ENCODE measurements at places on chromosomes 3 and 15.
A peak's percentile ranks its signal among the peaks of the same experiment; 100 is the strongest.

GRCh38 chr3:130654921-130655320 is 91.7 kb downstream of the PIK3R4 start:
- no peak for DNase-seq

DNA sequence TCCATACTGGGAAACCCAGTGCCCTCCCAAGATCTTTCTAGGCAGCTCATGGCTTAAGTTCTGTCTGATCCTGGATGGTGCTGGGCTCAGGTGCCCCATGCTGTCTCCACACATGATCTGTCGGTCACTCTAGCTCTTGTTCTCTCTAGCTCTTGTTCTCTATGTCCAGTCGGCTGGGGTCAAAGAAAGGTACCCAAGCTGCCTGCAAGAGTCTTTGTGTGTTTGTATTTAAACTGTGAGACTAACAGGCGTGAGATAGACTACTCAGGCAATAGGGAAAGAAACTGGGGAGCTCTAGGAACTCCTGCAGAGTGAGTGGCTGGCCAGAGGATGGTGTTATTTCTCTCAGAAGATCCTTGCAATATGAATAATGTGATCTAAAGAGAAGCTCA is 40.2 kb downstream of the GPR156 start:
- no peak for DNase-seq

GRCh38 chr3:3599016-3599415 is 200.2 kb upstream of the LRRN1 start:
- DNase-seq, result no peak

DNA sequence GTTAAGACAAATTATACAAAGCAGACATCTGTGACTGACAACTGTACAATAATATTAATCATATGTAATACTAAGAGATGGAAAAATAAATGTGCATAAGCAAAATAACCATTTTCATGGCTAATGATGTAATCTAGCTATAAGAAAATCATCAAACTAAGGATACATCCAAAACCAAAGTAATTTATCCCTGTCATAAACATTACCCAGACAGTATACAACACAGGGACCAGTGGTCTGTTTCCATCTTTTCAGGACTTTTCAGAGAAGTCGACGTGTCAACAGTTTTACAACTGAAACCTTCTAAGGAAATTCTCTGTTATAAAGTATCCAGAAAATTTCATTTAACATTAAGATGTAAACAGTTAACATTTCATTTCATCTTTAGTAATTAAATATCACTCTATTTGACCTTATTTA is 11.0 kb downstream of the THBS1 start:
- DNase-seq, result no peak

DNA sequence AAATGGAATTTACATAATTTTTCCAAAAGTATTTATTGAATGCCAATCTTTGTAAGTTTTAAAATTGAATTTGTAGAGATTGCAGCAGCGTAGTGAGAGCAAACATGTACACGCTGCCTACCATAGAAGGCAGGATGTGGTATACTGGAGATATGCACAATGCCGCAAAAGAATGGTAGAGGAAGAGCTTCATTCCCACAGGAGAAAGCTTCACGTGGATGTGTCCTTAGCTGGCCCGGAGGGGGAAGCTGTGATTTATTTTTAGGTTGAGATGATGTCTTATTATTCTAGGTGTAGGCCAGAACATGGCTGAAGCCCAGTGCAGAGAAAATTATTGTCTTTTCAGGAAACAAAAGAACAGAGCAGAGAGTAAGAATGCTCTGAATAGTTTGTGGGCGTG is 743.3 kb upstream of the BCHE start:
- no peak for DNase-seq

- no peak for DNase-seq
Measured at GRCh38 chr3:68793759-68794701, 138.3 kb downstream of the TAFA4 start.

DNA sequence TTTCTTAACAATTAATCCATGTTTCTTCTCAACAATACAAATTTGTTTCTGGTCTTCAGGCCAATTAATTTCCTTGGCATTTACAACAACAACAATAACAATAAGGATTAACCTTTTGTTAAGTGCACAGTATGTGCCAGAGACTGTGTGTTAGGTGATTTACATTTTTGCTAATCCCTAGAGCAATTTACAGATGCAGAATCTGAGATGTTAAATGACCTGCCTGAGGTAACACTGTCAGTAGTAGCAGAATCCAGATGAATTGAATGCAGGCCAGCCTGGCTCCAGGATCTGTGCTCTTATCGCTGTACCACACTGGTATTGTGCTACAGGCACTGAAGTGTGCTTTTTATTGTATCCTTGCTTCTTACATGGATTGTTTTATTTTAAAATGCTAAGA is 122.2 kb downstream of the MEIS2 start:
- DNase-seq, result no peak

GRCh38 chr3:193211173-193211572 is 29.8 kb upstream of the PLAAT1 start:
- no peak for DNase-seq

DNA sequence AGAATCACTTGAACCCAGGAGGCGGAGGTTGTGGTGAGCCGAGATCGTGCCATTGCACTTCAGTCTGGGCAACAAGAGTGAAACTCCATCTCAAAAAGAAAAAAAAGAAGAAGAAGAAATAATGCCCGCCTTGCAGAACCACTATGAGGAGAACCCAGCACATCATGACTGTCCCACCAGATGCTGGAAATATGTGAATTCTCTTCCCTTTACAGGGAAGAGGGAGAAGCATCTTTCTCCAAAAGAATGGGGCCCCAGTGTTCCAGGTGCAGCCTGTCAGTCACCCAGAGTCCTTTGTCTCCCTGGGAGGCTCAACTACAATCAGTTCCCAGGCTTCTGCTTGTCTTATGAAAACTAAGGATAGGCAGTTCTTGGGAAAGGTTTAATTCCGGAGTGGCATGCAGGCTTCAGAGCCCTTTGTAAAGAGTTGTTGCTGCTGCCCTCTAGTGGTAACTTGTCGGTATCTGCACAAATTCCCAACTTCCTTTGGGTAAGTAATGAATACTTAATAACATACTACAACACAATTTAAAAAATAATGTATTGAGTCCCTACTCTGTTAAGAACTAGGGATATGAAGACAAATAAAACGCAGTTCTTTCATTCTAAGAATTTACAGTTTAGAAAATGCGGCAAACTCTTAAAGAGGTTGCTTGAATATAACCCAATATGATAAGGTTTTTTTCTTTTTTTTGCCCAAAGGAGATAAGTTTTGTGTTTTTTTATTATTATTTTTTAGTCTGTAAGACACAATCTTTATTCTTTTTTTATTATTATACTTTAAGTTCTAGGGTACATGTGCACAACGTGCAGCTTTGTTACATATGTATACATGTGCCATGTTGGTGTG is 18.6 kb upstream of the TICRR start:
- DNase-seq, result peak; percentile 28

- no peak for DNase-seq
Measured at GRCh38 chr3:99466331-99466730, 172.1 kb upstream of the COL8A1 start.

DNA sequence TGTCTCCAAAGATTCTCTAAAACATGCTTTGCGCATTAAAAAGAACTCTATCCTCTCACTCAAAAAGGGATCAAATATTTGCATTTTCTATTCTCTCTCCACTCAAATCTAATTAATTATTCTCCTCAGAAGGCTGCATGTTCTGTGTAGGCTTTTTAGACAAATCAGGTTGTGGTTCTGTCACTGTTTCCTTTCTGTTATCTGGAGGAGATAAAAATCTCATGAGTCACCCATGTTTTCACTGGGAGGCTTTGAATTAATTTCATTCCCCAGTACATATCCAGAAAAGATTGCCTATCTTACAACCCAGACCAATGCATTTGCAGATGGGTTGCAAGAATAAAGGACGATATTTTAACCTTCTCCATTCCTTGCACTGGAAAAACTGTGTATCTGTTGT is 446.5 kb downstream of the GRM7 start:
- no peak for DNase-seq

DNA sequence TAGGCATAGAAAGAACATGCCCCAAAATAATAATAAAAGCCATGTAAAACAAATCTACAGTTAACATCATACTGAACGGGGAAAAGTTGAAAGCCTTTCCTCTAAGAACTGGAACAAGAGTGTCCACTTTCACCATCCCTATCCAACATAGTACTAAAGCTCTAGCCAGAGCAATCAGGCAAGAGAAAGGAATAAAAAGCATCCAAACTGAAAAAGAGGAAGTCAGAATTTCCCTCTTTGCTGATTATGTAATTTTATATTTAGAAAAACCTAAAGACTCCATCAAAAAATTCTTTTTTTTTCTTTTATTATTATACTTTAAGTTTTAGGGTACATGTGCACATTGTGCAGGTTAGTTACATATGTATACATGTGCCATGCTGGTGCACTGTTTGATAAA is 661.6 kb upstream of the CBLB start:
- no peak for DNase-seq

DNA sequence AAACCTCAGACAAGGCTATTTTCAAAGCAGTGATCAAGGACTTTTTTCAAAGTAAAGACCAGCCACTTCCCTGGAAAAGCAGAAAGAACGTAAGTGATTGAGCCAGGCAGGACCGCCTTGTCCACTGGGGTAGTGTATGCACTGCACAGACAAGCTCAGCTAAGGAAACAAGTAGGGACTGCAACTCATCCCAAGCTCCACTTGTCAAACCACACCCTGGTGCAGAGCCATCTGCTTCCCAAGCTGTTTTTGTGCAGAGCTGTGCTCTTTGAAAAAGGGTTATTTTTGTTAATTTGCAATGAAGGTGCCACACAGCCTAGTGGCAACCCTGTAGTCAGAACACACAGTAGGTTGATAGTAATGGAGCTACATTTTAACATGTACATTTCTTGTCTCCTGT is 193.3 kb downstream of the ADAMTS9 start:
- DNase-seq, result no peak

GRCh38 chr3:111033470-111034050 is 38.1 kb upstream of the NECTIN3 start:
- no peak for DNase-seq

- no peak for DNase-seq
Measured at GRCh38 chr3:188722963-188723362, 448.8 kb upstream of the TPRG1 start.

DNA sequence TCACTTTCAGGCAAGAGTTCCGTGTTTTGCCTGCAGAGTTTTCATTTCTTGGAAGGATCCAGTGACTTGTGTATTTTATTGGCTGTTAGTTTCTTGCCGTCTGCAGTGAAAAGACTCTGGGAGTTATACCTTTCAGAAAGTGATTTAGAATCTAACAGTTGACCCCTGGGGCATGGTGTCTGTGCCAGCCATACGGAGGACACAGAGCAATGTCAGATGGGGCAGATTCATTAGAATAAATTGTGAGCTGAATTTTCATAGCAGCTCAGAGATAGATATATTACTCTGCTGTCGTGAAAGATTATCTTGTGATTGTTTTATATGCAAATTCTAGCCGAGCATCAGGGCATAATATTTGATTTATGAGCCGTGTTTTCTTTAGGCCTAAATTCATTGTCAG is 131.6 kb downstream of the SV2B start:
- no peak for DNase-seq

- no peak for DNase-seq
Measured at GRCh38 chr15:57216288-57216687, 160.0 kb upstream of the CGNL1 start.

DNA sequence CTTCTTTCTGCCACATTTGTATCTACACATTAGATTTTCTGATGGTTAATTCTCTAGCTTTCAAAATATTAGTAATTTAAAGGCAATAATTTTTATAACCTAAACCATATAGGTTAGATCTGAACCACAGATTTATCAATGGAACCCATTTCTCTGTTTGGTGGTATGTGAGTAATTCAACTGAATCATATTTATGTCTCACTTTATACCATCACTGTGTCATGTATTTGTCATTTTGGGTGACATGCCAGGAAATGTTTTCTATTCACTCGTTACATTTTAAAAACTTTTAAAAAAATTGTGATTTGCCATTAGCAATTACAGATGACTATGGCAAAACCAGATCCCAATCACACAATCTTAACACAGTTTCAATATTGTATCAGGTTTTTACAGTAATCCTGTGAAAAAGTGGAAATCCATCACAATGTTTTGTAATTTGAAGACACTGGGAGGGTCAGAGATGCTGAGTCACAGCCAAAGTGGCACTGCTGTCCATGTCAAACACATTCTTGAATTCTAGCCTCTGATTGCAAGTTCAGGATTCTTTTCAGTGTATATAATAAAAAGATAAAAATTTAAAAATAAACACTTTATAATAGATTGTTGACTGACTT is 356.0 kb upstream of the RBMS3 start:
- no peak for DNase-seq

DNA sequence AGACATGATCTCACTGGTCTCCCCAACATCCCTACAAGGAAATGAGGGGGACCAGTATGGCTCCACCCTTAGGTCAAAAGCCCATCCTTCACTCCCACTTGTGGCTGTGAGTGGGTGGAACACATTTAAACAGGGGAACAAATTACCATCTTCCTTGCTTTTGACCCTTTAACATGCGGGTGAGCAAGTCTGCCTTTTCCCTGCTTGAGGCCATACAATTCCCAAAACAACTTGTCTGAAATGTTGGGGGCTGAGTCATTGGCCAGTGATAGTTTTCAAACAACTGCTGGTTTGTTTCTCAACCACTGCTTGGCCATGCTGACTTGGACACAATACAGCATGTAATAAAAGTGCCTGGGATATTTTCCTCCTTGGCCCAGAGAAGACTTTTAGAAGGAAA is 39.6 kb downstream of the COL8A1 start:
- DNase-seq, result no peak

DNA sequence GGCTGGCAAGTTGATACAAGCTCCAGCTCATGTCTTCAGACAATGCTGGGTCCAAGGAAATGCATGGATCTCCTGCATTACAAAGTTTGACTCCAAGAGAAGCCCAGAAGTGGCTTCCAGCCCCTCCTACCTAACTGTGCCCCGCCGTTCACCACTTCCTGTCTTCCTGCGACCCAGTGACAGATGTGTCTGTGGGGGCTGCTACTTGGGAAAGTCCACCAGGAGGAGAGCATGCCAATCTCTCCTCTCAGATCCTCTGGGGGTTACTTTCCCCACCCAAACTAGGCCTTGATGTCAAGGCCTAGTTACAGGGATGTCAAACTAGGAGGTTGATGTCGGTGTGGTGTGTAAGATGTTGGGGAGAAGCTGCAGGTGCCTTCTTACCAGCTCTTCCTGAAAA is 133.6 kb upstream of the RASGRP1 start:
- no peak for DNase-seq

DNA sequence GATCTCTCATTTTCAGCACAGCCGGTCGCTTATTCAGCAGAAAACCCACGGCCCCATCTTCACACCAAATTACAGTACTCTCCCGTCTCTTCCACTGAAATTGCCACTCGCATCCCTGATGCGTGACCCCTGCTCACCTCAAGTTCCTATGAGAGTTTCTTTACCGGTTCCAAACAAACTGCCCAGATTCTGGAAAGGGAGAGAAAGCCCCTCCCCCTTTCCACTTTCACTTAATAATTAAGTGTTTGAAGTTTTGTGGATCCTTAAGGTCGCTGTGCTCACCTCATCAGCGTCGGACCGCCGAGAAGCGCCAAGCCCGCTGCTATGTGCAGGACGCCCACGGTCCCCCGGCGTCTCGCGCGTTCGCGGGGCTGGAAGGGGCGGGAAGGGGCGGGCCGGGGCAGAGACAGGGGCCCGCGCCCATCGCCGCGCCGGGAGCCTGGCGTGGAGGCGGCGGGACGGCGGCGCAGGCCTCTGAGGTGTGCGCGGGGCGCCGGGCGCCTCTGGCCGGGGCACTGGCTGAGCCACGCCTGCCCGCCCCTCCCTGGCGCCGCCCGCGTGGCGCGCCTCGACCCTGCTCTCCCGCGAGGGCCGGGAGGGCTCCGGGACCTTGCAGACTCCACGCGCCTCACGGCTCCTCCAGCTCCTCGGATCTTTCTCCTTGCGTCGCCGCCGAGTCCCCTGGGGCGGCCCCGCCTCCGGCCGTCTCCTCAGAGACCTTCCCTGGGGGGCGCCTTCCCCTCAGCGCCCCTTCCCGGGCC is at the start of gene GPR156:
TSS of gene GPR156 (minus strand) at position 476 of the 761 bp plus-strand sequence. CDS start 41,124 bp downstream, outside the sequence.
- no peak for DNase-seq
